ENCODE measurements at places on chromosomes 16 and 17. TPM values are rescaled to one million over a fixed set of nuclear protein-coding genes. Genes with fewer than 3 reads are reported as not detected.

GRCh38 chr16:87956365-87957231 lies 5.4 kb downstream of the BANP start:
- peak; percentile 43 for DNase-seq

- no peak for DNase-seq
Measured at GRCh38 chr17:16378636-16379282, 2.1 kb upstream of the UBB start.

GRCh38 chr16:70018254-70018653 lies 67.1 kb downstream of the CLEC18A start:
- DNase-seq, result no peak

- DNase-seq, result no peak
Measured at GRCh38 chr16:79810449-79811189, 210.1 kb upstream of the MAF start.

GRCh38 chr17:3884188-3884587 lies 8.7 kb downstream of the CAMKK1 start:
- no peak for DNase-seq

GRCh38 chr17:2710071-2710802 lies 1.3 kb downstream of the CLUH start:
- DNase-seq, result peak; percentile 51

GRCh38 chr17:34503528-34504195 lies 75.7 kb upstream of the TMEM132E start:
- no peak for DNase-seq

- DNase-seq, result no peak
Measured at GRCh38 chr16:62079236-62079635, 43.0 kb upstream of the CDH8 start.

Gene RHBDF1
- total RNA-seq, result 5.8 TPM

Gene JMJD8
- 40.5 TPM for total RNA-seq

Gene MARVELD3
- total RNA-seq, result 6.0 TPM

Gene NOTUM
- total RNA-seq, result 4.2 TPM
